ENCODE measurements at places on chromosomes 2 and 18.
A peak's percentile ranks its signal among the peaks of the same experiment; 100 is the strongest.

GRCh38 chr2:128502200-128502599, 183.5 kb upstream of the HS6ST1 start:
- ATAC-seq: no peak

DNA sequence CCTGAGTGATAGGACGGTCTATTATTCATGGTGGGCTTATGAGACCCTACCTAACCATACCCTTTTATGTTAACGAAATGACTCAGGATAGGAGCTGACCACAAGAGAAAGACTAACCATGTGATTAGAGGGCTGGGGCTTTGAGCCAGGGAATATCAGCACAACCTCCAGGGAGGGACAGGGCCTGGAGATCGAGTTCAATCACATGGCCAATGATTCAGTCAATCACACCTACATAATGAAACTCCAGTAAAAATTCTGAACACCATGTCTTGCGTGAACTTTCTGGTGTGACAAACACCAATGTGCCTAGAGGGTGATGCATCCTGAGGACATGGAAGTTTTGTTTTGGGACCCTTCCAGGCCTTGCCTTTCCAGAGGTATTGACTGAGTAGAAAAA, 2.2 kb upstream of the TEX51 start:
- no peak for ATAC-seq

- ATAC-seq: no peak
These were observed 44.5 kb downstream of the PKDCC start for GRCh38 chr2:42092084-42092996.

- no peak for ATAC-seq
These were observed 58.4 kb upstream of the REL start for GRCh38 chr2:60822987-60823386.

DNA sequence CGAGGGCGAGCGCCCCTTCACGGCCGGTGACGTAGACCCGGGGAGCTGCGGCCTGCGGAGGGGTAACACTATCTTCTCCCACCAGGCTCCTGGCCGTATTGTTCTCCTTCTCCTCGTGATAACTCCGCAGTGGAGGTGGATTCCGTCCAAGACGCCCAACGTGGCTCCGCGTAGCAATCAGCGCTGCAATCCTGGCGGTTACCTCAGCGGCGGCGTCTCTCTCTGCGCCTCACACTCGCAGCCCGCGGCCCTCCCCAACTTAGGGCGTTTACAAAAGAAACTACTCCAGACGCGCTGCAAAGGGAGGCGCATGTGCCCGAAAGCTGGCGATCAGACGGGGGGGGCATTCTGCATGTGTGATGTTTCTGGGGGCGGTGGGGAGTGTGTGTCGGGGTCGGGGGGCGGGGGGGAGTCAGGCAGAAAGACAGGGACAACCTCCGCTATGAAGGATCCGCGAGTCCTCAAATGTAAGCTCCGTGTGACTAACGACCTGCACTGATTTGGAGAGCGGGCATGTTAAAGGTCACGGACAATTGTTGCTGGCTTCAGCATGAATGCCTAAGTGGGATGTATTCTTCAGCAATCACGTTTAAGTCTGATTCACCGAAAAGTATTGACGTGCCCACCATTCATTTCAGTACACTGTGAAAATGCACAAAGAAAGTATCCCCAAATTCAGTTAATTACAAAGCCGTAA, 1.3 kb upstream of the ZNF516 start:
- no peak for ATAC-seq

DNA sequence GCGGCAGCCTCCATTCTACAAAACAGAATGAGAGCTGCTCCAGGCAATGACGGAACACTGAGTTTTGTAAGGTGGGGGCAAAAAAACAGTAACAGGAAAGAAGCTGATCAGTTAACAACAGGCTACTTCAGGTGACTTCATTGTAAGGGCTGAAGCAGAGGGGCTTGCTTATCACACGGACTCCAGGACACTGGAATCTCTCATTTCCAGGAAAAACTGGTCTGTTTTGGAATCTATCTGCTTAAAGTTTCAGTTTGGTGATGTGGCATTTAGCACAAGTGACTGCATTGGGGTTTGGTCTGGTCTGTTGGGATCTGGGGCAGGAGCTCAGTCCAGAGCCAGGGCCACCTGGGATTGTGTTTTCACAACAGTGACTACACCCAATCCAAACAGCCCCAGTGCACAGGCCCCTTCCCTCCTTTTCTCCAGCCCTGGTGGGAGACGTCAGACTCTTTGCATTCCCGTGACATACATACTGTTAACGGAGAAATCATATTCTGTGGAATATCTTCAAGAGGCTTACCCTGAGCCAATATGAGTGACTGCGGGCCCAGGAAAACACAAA, 14.1 kb downstream of the AMER3 start:
- ATAC-seq: no peak

- ATAC-seq: no peak
These were observed 170.5 kb downstream of the FMNL2 start for GRCh38 chr2:152505495-152505906.

DNA sequence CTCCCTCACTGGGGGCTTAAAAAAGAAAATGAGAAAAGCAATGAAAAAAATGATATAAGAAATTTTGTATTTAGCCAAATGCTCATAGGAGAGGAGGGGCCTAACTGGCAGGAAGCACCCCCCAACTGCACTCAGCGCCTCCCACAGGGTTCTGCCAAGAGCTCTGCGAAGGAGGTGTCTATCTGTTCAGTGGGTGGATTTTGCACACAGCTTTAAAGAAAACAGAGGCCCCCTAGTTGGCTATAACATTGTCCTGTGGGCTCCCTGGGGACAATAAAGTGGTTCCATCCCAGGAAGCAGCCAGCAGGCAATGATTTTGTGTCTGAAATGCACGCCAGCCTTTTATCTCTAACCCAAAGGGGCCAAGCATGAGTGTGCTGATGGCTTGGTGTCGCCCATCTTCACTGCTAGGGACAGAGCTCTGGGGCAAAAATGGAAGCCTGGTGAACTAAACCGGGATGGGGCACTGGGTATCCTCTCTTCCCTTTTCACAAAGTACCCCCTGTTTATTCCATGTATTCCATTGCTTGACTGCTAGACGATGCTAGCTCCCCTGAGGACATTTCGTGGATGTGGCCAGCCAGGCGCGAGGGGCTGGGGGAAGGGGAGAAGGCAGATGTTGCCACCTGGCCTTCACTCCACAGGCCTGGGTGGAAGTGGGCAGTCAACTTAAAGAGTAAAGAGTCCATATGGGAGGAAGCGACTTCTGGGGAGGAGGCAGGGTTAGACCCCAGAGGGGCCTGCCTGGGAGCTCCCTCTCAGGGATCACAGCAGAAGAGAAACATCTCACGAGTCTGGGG, 205.7 kb downstream of the CYP26B1 start:
- no peak for ATAC-seq

- ATAC-seq: no peak
These were observed 237.8 kb upstream of the THSD7B start for GRCh38 chr2:136527560-136527959.

DNA sequence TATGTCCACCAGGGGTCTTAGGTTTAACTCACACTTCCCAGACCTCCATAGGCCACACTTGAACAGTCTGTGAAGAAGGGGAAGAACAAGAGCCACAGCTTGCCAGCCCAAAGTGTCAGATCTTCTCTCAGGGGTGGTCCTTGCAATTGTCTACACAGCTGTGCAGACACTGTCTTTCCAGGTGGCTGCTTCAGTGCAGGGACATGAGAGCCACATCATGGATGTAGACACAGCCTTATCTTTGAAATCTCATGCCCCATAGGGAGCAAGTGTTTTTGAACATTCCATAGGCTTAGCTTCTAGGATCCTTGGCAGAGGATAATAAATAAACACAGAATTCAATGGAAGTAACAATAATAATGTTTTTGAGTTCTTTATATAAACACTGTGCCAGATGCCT, 6.7 kb downstream of the ZNF407 start:
- no peak for ATAC-seq

GRCh38 chr2:214244847-214245246, 166.0 kb upstream of the VWC2L start:
- ATAC-seq: no peak

- no peak for ATAC-seq
These were observed 1.0 kb upstream of the PEX13 start for GRCh38 chr2:61016392-61017002.

DNA sequence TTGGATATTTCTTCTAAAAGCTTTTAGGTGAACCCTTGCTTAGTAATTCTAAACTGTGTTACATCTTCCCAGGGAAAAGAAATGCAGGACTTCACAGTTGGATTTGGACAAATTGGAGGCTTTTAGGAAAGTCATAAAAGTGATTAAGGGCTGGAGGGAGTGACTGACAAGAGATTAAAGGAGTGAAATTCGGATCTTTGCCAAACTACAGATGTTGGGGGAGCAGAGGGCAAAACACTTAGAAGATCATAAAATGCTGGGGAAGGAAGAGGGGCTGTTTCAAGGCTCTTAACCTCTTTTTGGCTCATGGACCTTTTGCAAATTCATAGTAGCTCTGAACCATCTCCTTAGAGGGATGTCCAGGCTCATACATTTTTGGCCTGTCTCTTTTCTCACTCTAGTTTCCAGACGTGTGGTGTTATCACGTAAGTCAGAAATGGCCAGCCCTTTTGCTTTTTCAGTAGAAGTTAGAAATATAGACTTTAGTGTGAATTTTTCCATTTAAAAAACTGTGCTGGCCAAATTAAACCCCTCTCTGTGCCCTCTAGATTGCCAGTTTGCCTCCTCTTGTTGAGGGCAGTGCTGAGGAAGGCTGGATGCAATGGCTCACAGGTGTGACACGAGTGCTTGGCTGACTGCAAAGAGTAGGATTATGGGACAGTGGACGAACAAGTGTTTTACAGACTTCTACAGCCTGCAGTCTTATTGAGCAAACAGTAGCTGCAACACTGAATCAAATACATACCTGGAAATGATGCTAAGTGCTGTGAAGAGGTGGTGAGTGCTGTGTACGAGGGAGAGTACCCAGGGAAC, 109.9 kb downstream of the LYPD6B start:
- ATAC-seq: no peak

- ATAC-seq: no peak
These were observed 601.7 kb downstream of the ARHGAP15 start for GRCh38 chr2:143730953-143731260.

DNA sequence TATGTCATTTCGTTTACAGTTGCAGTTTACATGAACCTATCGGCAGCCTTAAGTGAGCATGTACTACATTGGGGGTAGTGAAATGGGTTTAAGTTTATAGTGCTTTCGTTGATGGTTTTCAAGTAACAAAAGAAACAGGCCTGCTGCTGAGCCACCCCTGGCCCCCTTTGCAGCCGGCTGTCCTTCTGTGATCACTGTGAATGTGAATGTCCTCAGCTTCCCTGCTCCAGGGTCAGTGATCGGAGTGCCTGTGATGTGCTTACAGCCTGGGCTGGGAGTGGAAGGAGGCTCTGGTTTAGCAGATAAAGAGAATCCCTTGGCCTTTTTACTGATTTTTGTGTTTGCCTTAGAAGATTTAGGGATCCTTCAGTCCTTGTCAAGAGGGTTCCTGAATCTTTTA, 154.2 kb downstream of the FAM210A start:
- ATAC-seq: no peak

- ATAC-seq: no peak
These were observed 138.9 kb downstream of the MEIS1 start for GRCh38 chr2:66573821-66574233.

DNA sequence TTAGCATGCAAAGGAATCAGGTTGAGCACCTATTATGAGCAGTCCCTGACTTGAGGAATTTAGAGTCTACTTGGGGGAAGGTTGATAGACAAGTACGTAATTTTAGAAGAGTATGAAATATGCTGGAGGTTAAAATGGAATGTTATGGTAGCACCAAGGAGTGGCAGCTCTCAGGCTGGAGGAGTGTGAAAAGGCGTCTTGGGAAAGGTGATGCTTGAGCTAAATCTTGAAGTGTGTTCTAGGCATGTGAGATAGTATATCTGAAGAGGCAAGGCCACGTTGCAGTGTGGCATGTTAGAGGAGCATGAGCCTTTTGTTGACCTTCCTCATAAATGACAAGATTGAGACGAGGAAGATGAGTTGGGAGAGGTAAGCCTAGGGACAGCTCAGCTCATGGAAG, 39.3 kb downstream of the ADAM23 start:
- no peak for ATAC-seq

GRCh38 chr2:85924522-85924921, 35.7 kb upstream of the ST3GAL5 start:
- peak; percentile 82 for ATAC-seq

DNA sequence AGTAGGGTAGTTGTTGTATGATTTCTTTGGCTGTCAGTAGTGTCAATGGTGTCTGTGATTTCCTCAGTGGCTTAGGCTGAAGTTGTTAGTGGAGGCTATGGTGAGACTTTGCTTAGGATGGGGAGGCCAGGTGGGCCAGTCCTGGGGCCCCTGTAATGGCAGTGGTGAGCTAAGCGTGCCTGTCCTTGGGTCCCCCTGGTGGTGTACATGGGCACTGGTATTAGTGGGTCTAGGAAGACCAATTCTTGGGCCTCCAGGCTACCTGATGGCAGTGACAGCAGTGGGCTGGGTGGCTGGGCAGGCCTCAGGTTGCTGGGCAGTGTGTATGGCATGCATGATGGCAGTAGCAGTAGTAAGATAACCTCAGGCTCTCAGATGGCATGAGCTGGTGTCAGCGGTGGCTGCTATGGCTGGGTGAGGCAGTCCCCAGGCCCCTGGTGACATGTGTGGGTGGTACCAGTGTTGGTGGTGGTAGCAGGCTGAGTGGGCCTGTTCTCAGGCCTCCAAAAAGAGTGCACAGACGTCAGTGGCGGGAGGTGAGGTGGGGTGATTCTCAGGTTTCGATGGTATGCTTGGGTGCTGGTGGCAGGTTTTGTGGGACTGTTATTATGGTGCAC, 103.2 kb downstream of the KLHL14 start:
- no peak for ATAC-seq

DNA sequence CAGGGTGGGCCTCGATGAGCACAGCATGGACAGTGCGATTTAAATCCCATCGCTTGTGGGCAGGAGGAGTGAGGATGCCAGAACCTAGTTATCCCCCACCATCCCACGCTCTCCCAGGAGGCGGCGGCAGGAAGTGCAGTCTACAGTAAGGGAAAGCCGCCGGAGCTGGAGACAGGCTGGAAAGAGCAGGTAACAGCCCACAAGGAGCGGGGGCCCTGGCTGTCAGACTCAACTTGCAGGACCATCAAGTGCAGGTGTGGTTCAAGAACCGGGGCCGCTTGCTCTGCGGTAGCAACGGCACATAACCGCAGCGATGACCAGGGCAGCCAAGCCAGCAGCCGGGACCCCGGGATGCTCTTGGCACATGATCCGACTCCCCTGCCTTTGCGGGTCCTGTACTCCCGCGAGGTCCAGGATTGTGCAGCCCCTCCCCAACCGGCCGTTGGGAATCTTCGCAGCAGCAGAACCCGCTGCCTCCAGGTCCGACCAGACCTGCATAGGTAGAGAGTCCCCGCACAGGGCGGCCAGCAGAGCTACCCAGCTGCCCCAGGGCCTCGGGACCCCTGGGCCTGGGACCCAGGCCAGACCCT, 82.1 kb downstream of the BIN1 start:
- ATAC-seq: no peak

DNA sequence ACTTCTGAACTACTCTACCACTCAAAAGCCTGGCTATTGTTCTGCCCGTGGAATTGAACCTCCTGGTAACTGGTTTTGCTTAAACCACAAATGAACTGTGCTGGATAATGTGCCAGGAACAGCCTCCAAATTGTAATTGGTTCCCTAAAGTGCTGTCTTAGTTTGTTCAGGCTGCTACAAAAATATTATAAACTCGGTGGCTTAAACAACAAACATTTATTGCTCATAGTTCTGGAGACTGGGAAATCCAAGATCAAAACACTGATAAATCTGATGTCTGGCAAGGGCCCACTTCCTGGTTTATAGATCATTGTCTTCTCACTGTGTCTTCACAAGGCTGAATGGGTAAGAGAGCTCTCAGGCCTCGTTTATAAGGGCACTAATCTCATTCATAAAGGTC, 149.2 kb upstream of the NCKAP5 start:
- no peak for ATAC-seq

All from esophagus mucosa (tissue), 1 donor.